ENCODE measurements at places on chromosomes 5 and 9.

GRCh38 chr5:79759436-79759835, 69.8 kb downstream of the CMYA5 start:
- no peak for DNase-seq

- DNase-seq: no peak
Observed at GRCh38 chr5:17907094-17907493, 272.8 kb downstream of the TAF11L14 start.

- DNase-seq: peak; percentile 41
Observed at GRCh38 chr9:69919461-69920061, 98.9 kb downstream of the CFAP95 start.

DNA sequence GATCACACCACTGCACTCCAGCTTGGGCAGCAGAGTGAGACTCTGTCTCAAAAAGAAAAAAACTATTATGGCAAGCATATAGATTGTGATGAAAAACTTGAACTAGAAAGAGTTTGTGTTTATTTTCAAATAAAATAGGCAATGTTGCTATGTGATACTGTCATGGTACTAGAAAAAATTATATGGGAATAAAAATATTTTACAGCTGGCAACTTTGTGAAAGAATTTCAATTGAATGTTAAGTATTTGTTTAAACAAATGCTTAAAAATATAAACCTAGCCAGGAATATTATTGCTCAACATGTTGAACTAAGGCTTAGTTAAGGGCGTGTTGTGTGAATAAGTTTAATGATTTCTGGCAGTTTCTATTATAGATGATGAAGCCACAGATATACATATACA, 31.7 kb downstream of the HSDL2 start:
- no peak for DNase-seq

- DNase-seq: no peak
Observed at GRCh38 chr5:33161421-33161820, 279.3 kb upstream of the TARS1 start.

DNA sequence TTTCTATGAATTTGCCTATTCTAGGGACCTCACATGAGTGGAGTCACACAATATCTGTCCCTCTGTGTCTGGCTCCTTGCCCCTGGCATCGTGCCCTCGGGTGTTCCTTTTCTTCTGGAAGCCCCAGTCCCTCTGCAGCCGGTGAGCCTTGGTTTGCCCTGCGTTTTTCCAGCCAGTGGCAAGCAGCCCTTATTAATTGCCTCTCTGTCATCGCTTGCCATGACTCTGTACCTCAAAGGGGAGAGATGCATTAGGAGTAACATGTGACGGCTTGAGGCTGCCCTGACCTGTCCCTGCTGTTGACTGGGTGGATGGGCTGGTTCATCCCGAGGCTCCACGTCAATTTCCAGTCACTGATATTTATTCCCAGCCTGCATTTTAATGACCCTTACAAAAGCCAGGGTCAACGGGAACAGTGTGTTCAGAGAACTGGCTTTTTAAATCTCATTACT, 87.3 kb downstream of the CFAP90 start:
- DNase-seq: no peak

DNA sequence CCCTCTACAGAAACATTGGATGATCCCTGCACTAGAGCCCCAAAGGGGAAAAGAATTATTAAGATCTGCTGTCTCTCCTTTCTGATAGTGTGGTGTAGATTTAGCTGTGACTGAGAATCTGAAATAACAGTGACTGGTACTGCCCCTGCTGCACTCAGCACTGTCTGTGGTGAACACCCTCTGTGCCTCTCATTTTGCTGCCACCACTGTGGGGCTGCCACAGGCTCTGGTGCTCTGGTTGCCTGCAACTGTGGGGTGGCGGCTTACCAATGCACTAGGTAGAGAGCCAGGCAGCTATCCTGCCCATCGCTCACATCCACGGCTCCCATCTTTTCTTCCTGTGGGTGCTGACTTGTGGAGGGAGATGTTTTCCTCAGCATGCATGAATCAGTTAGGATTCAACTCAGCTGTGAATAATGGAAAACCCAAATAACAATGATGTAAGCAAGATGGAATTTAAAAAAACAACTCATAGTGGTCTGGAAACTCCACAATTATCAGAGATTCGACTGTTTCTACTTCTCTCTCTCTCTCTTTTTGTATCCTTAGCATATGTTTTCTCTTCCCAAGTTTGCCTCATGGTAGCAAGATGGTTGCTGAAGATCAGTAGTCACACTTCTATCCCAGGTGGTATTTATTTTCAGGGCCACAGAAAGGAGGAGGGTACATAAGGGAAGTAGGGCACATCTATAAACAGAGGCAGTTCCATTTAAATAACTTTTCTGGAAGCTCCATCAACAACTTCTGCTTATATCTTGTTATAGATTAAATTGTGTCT, 99.8 kb upstream of the DAP start:
- DNase-seq: no peak

- DNase-seq: no peak
Observed at GRCh38 chr5:176844706-176845391, 34.5 kb downstream of the UNC5A start.

DNA sequence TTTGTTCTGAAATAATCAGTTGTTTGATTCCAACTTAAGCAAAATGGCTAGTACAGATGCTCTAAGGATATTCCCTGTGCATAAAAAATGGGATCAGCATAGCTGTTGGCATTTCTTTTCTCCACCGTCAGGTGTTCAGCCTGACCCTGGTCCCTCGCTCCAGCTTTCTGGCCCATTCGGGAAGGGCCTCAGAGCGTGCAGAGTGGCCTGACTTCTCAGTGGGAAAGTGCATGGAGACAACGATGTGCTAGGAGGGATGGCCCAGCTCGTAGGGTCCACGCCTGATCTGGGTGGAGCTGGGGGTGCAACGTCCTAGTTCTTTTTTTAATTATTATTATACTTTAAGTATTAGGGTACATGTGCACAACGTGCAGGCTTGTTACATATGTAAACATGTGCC, 319.1 kb upstream of the IRX4 start:
- no peak for DNase-seq

- no peak for DNase-seq
Observed at GRCh38 chr5:101520417-101520816, 617.3 kb upstream of the ST8SIA4 start.

DNA sequence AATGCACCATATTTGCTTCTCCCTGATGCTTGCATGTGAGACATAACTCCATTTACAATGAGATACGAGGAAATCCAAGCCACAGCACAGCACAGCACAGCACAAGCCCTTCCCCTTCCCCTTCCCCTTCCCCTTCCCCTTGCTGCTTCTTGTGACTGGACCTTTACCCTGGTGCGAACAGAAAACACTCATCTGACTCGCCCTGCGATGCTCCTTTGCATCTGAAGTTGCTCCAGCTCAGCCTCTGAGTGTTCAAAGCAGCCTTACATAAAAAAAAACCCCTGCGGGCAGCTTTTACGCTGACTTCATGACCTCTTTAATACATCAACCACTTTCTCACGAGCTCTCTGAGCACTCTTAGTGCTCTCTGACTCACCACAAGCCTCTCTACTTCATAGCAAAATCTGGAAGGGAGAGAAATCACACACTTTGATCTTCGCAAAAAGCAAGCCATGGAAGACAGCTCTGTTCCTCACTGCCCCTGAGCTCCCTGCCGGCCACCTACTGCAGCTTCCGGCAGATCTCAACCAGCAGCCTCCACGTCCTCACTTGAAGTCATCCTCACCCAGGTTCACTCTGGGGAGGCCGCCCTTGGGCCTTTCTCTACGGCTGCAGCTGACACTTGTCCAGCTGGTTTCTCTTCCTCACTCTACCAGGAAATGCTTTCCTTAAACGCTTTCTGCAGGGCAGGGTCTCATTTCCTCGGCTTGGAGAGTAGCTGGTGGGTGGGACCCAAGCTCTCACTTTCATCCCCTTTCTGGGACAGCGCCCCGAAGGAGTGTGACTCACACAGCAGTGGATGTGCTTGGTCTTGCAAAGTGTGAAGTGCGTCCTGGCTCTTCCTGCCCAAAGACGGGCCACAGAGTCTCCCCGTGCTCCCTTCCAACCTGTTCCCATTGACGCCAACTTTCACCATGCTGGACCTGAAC, 5.3 kb downstream of the SLC34A1 start:
- peak; percentile 83 for DNase-seq

DNA sequence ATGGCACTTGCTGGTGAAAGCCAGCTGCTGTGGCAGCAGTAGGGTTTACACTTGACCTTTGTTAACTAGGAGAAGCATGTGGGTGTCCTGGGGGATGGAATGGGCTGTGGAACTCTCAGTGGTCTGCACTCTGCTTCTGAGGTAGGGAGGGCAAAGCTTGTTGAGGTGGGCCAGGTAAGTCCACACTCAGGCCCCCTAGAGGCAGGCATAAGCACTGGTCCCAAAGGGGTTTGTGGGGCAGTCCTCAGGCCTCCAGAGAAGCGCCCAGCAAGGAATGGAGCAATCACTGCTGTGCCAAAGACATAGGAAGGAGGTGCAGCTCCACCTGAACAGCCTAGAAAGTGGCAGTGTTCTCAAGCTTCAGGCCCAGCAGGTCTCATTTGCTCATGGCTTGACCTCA, 34.7 kb downstream of the INSL4 start:
- no peak for DNase-seq

DNA sequence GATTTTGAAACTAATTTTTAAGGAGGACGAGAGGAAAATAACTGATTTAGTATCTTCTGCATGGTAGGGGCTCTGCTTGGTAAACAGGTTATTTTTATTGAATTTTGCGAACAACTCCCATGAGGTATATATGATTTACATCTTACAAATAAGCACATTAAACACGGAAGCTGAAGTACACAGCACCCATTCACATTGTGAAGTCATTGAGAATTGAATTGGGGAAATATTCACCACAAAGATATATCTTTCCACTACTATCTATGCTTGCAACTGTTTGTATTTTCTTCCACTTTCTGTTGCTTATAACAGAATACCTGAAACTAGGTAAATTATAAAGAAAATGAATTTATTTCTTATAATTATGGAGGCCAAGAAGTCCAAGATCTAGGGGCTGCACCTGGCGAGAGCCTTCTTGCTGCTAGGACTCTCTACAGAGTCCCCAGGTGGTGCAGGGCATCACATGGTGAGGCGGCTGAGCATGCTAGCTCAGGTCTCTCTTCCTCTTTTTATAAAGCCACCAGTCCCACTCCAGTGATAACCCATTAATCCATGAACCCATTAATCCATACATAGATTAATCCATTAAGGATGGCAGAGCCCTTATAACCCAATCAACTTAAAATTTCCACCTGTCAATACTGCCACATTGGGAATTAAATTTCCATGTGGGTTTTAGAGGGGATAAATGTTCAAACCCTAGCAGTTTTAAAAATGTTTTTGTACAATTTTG, 79.0 kb upstream of the ZNF608 start:
- no peak for DNase-seq

DNA sequence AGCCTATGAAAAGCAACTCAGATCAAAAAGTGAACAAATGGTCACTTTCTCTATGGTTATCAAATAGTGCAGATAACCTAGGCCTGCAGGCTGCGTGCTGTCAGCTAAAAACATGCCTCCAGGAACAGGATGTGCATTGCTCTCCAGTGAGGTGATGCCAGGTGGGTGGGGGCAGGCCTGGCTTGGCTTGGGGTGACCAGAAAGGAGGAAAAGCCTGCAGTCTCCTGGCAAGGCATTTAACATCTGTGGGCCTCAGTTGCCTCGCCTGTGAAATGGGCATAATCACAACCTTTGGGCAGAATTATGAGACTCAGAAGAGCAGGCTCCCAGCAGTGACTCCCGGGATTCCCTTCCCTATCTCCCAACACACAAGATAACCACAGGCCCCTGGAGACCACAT, 135.9 kb downstream of the COL23A1 start:
- DNase-seq: no peak

GRCh38 chr9:4826417-4827166, 33.8 kb downstream of the RCL1 start:
- no peak for DNase-seq

DNA sequence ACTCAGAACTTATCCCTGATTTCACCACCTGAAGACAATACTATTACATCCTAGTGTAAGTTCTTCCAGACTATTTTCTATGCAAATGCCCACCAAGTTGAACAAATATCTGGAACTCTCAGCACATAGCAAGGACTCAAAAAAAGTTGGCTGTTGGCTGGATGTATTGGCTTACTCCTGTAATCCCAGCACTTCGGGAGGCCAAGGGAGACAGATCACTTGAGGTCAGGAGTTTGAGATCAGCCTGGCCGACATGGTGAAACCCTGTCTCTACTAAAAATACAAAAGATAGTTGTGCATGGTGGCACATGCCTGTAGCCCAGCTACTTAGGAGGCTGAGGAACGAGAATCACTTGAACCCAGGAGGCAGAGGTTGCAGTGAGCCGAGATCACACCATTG, 15.0 kb upstream of the VPS13A start:
- no peak for DNase-seq

DNA sequence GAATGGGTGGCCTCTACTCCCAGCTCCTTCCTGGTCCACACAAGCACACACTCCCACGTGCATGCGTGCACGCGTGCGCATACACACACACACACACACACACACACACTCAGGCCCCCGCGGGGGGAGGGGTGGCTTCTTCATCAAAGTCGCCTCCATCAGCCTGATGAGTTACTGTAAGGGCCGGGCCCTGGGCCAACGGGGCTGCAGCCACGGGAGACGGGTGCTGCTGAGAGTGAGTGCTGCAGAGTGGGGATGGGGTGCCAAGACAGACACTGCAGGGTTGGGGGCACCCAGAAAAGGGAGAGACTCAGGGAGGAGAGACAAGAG, 18.1 kb downstream of the CNTFR start:
- DNase-seq: no peak

- DNase-seq: no peak
Observed at GRCh38 chr9:112075009-112075378, 100.1 kb downstream of the SUSD1 start.

- no peak for DNase-seq
Observed at GRCh38 chr9:136536721-136537241, 9.1 kb downstream of the NOTCH1 start.

DNA sequence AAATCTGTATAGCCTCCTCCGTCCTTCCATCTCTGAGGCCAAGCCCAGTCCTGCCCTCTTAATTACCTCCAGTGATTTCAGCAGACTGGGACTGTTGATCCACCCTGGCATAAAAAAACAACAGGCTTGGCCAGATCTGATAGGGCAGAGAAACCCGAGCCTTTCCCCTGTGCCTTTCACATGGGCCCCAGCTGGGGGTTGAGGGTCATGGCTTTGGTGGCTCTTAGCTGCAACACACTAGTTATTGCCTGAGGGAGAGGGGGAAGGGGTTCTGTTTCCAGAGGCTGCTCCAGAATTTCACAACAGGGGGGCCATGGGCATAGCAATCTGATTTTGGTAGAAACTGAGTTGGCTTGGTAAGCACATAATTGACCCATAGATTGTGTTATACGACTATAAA, 21.2 kb upstream of the PANK3 start:
- DNase-seq: no peak

GRCh38 chr5:135153661-135154060, 119.6 kb upstream of the PITX1 start:
- DNase-seq: no peak

DNA sequence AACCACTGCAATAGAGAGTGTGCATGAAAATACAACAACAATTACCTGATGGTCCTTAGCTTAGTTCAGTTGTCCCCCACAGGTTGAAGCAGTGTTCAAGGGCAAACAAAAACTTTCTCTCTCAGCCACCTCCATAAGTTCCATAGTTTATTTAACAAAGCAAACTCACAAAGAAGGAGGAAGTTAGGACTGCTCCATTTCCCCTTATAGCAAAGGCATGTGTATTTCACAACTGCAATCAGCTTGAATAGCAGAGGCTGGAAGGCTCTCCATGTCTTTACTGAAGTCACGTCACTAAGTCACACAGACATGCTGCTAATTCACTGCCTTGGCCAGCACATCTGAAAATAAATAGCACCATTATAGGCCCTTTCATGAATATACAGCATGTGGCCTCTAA, 43.3 kb downstream of the DOCK8 start:
- no peak for DNase-seq

Measured in CD4-positive, alpha-beta T cell treated with Interleukin-15 for 4 hours (primary cell).